ENCODE measurements at places on chromosomes 5 and 9.

DNA sequence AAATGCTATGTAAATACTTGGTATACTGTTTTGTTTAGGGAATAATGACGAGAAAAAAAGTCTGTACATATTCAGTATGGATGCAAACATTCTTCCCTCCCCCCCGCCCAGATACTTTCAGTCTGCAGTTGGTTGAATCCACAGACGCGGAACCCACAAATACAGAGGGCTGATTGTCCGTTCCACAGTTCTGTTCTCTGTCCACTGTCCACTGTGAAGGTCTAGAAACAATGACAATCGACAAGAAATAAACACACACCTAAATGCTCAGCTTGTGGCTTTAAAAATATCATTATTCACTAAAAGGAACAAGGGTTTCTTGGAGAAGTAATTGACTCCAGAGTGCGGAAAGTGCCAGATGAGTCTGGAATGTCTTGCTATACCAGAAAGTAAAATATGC is 109.1 kb downstream of the TMEM161B start:
- DNase-seq, result no peak

GRCh38 chr9:92648474-92648971 is 21.4 kb downstream of the IPPK start:
- DNase-seq, result no peak

DNA sequence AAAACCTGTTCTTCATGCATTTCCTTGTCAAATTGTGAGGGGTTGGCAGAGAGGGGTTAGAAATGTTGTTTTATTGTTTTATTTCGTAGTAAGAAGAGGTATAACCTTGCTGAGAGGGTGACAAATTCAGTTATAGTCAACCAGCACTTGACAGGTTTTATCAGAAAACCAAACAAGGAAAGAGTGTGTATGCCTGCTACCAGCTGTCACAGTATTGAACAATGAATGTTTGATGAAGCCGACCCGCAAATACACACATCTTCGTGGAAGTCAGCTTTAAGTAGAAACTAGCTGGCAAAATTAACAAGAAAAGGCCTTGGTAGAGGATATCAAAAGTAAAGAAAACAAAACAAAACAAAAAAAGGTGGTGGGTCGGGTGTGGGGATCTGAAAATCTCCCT is 214.6 kb upstream of the TLE4 start:
- no peak for DNase-seq

- no peak for DNase-seq
These were observed 48.5 kb downstream of the PRRC2B start for GRCh38 chr9:131442351-131442750.

DNA sequence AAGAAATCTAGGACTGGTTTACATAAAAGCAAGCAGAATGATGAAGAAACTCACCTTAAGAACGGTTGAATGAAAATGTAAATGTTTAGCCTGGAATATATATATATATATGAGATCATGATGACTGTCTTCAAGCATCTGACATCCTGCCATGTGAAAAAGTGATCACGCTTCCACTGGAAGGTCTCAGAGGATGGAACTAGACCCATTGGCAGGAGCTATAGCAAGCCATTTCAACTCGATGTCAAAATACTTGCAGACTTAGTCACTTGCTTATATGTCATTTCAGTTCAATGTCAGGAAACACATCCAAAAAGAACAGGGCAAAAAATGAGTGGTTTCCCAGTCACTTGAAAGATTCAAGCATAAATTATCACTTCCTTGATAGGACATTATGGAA is 22.2 kb upstream of the TMEM161B start:
- no peak for DNase-seq

DNA sequence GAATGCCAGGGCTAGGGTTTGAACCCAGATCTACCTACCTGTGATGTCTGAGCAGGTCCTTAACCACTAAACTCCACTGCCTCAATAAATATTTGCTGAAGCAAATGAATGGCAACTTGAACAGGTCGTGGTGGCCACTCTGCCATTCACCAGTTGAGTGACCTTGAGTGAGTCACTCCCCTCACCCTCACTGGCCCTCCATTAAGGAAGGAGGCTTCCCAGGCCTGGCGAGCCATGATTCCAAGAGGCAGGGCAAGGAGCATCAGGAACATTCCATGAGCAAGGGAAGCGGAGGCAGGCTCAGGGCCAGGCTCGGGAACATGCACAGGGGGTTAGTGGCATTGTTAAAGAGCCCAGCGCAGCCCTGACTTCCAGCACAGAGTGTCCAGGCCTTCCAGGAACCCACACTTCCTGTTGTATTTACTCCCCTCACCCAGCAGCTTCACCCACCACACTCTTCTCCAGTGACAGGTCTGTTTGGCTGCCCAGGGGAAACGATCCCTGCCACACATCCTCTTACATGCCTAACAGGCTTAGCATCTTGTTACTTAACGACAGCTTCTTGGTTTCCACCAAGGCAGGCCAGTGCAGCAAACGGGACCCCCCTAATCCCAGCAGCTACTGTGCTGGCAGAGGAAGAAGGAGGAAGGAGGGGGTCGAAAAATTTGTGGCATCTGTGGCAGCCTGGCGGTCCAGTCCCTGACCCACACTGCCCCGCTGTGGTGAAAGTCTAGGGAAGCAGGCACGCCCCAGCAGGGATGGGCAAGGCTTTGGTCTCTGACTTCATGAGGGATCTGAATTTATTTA is 43.7 kb upstream of the TTC1 start:
- DNase-seq, result peak; percentile 22

Data from brain pericyte (primary cell).